ENCODE measurements at places on chromosomes 5 and 9.

GRCh38 chr9:107739601-107740082, 250.1 kb upstream of the KLF4 start:
- no peak for DNase-seq

DNA sequence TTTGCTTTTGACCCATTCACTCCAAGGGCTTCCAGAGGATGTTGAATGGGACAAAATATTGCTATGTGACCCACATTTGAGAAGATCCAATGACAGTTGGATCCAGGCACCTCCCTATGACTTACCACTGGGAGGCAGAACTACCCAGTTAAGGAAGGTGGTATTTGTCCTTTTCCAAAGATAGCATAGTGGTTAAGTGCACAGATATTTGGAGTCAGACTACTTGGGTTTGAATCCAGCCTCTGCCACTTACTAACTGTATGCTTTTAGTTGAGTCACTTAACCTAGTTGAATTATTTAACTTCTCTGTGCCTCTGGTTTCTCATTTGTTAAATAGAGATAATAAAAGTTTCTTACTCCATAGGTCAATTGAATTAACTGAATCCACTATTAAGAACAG, 74.5 kb upstream of the PALM2AKAP2 start:
- DNase-seq = no peak

DNA sequence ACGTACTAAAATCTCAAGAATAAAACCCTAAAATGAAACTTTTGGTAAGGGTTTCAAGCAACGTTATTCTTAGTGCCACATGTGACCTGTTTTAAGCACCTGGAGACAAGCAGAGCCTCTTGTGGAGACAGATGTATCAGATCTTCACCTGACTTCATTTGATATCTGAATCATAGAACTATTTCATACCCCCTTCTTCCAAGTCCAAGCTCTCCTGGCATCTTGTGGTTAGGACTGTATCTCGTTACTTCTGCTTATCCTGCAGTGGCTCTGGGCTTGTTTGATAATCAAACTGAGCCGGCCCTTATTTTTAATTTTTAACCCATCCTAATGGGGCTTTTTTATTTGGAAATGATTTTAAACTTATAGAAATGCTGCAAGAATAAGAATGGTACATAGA, 11.1 kb upstream of the FSD1L start:
- DNase-seq = no peak

- DNase-seq = no peak
Measured at GRCh38 chr5:139501381-139501780, 18.8 kb upstream of the STING1 start.

- DNase-seq = no peak
Measured at GRCh38 chr5:158389786-158390185, 530.8 kb upstream of the CLINT1 start.

DNA sequence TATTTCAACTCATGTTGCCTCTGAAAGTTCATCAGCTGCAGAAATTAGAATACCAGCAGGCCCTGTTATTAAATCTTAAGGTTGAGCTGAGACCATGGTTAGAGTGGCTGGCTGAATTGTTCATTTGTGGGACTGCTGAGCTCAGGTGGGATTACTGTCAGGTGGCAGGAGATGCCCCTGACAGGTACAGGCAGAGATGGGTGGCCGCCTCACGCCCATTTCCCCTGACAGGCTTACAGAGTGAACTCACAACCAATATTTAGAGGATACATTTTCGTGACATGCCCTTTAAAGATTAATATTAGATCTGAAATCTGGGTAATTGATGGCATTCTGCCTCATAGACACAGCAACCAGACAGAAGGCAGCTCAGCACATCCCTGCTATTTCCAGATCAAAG, 136.0 kb downstream of the MVB12B start:
- DNase-seq = no peak

GRCh38 chr5:108046955-108047670, 334.8 kb downstream of the FBXL17 start:
- DNase-seq = no peak

DNA sequence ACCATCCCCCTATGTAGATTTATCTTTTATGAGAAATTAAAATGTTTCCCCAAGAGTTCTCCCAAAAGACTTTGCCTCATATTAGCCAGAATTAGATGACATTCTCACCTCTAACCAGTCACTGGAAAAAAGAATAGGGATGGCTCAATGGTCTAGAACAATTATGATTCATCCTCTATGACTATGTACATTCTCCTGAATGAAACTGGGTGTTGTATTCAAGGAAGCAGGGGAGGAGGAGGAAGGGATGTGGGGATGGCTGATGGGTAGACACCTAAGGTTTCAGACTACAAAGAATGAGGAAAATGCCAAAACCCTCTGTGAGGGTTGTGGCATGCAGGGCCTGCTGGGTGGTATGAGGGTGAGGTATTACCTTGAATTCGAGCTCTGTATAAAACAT, 49.5 kb upstream of the BRINP1 start:
- no peak for DNase-seq

DNA sequence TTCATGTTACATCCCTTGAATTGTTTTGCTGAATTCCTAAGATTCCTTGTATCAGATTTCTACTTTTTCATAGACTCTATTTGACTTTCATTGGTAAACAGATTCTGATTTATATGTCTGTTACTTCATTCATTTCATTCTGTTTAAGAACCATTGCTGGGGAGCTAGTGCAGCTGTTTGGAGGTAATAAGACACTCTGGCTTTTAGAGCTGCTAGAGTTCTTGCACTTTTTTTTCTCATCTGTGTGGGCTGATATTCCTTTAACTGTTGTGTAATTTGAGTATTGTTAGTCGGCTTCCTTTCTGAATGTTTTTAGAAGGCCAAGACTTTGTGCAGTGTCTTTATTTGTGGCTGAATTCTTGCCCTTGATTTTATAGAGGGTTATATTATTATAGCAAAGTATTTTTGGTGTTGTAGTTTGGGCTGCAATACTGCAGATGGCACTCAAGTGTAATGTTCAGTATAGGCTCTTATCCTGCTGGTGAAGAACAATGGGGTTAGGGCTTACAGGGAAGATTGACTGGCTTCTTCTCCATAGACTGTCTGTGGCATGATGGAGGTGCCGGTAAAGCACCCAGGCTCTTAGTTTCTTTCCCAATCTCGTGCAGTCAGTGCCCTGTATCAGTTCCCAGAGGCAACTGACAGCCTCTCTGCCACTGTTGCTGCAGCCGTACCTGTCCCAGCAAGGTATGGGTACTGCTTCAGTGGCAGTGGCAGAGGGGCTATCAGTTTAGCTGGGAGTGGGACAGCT, 162.2 kb downstream of the OXCT1 start:
- DNase-seq = no peak

DNA sequence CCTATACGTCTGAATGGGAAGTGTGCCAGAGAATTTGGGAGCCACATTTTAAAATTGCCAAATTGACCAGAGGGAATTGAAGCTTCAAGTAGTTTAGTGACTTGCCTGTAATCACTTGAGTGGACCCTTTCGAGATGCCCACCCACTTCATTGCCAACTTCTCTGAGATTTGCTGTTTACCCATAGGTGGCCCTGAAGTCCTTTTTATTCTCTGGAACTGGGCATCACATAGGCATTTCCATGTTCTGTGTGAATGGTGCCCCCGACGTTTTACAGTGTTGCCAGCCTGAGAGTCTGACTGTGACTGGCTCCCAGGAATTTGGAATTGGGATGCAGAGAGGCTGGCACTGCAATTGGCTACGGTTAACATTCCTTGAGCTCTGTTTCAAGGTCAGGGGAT, 158.6 kb downstream of the SEMA6A start:
- DNase-seq = no peak

All from retina (tissue), 1 donor.